ENCODE measurements at places on chromosomes 5 and 9.

GRCh38 chr9:113151696-113152630 lies 1.2 kb downstream of the SLC31A2 start:
- peak; percentile 26 for DNase-seq

GRCh38 chr9:131405428-131405827 lies 11.5 kb downstream of the PRRC2B start:
- DNase-seq = peak; percentile 77

DNA sequence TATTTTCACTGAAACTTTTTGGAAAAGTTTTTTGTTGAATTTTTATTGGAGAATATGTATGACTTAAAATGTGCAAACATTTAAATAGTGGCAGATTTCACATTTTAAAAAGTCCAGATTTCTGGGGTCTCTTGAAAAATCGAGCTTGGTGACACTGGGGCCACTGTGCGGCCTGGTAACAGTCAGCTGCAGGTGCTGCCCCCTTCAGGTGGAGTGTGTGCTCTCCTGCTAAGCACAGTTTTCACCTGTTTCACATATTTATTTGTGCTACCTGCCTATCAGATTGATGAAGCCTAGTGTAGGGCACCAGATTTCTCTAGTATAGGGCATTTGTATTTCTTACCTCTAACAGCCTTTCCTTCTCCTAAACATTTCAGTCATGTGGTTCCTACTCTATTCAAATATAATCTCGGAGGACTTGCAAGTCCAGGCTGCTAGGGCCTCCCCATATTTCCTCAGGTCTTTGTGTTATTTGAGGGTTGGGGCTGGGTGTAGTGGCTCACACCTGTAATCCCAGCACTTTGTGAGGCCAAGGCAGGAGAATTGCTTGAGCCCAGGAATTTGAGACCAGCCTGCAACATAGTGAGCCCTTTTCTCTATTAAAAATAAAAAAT lies 95.8 kb upstream of the KLF9 start:
- DNase-seq = no peak

GRCh38 chr9:3740690-3741419 lies 215.1 kb upstream of the RFX3 start:
- DNase-seq = no peak

GRCh38 chr5:150146862-150147601 lies 8.6 kb downstream of the PDGFRB start:
- no peak for DNase-seq

DNA sequence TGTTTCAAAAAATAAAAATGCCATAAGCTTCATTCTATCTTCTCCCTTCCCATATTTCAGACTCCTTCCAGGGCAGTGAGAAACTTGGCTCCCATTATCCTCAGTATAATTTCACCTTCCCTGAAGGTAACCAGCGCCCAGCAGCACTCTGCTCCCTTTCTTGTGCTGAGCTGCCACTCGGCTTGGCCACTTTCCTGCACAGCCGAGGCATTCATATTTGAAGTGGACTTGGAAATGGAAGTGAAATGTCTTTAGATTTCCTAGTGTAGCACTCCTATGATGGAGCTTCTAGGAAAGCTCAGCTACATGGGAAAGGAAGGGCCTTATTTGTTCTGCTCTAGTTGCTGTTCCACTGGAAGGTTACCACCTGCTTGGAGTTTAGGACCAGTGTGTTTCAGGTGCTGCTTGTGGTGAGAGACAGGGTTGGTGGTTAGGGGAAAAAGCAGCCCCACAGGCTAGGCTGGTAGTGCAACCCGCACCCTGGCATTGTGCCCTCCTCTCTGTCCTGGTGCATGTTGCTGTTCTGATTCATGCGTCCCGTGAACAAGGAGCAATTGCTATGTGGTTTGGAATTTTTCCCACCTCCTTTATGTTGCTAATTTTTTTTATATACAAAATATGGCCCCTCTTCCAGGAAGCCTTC lies 53.8 kb downstream of the RAD23B start:
- DNase-seq = no peak

GRCh38 chr9:110207071-110207641 lies 803 bp downstream of the C9orf152 start:
- DNase-seq = no peak

GRCh38 chr9:87740209-87740608 lies 14.3 kb downstream of the CTSL start:
- no peak for DNase-seq

GRCh38 chr5:175344331-175345195 lies 99.4 kb downstream of the DRD1 start:
- no peak for DNase-seq

GRCh38 chr5:150734579-150735384 lies 24.0 kb downstream of the DCTN4 start:
- no peak for DNase-seq

- no peak for DNase-seq
Observed at GRCh38 chr5:78649861-78650496, 1.4 kb upstream of the LHFPL2 start.

DNA sequence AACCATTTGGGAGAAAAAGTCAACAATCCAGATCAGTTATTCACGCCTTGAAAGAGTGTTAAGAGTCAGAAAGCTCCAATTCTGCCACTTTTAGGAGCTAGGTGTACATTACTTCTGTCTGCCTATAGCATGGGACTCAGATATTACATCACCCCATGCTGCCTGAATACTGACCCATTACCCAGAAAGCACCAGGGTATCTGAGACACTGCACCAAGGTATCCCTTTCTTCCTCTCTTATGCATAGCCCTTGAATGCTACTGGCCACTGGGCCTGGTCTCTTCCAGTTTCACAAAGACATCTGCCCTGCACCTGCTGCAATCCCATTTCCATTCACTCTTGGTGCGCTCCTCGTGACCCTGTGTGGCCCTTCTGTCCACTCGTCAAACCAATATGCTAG lies 2.6 kb downstream of the STRBP start:
- no peak for DNase-seq

DNA sequence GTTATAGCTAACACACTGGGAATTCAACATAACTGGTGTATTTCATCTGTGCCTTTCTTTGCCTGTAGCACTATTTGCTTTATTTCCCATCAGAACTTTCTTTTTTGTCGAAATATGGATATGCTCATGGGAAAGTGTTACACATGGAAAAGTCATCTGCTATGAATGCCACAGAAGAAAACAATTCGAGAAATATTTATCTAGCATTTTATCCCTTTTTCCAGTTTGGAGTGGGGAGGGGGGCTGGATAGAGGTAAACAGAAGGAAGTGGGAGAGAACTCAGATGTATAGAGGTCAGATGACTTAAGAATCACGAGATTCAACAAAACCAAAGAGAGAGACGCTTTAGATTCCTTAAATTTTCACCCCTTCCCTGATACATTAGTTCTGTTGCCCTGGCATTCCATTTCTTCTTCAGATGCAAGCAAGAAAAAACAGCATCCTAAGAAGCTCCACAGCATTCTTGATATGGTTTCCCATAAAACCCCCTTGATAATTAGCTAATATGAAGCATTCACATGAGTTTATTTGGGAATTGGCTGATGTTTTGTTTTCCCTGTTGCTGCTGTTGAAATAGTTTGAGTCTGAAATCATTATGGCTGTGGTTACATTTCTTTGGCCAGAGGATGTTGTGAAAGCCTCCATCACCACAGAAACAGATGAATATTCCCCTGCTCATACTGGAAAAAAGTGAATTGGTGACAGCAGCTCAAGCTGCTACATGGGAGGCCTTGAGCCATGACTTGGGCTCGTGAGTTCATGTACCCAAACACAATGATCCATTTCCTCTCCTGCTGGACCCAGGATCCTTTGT lies 335.8 kb upstream of the DAB2 start:
- DNase-seq = no peak

DNA sequence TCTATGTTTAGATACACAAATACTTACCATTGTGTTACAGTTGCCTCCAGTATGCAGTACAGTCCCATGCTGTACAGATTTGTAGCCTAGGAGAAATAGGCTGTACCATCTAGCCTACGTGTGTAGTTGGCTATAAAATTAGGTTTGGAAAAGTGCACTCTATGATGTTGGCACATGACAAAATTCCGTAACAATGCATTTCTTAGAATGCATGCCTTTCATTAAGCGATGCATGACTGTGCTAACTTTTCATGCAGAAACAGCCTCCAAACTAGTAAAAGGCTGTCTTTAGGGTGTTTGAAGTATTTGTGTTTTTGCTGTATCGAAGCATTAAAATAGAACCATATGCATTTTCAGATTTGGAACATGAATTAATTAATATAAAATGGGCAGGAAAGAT lies 157.9 kb downstream of the RMI1 start:
- no peak for DNase-seq

DNA sequence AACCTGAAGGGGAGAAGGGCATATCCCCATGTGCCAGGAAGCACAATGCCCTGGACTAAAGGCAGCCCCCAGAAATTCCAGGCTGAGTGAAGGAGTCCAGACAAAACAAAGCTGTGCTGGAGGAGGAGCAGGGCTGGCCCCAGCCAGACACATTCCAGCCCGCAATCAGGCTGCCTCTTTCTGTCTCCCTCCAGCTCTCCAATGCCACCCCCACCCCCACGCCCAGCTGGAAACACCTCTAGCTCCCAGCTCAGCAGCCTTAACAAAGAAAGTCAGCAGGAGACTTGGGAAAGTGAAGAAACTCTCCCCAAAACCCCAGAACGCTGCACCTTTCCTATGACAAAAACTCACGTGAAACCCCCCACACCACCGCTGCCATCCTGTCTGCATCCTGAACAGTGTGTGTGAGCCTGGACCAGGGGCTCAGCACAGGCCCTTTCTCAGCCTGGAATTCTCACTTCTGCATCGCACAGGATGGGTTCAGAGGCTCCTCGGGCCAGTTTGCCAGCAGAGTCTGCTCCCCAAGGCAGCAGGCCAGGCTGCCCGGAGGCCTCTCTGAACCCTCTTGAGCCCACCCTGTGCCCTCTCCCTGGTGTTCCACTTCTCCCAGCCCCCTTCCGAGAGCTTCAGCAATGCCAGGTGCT lies 96.2 kb upstream of the ICE1 start:
- DNase-seq = no peak

DNA sequence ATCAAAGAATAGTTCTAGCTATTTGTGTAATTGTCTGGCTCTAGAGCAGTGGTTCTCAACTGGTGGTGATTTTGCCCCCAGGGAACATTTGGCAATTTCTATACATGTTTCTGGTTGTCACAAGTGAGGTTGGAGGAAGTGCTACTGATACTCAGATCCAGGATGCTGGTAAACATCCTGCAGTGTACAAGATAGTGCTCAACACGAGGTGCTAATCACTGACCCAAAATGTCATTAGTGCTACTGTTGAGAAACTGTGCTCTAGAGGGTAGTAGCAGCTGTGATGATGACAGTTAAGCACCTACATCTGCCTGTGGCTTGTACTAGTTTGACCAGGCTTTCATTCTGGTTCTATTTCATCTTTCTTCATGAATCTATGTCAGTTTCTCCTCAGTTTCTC lies 22.1 kb downstream of the LRRC19 start:
- no peak for DNase-seq

DNA sequence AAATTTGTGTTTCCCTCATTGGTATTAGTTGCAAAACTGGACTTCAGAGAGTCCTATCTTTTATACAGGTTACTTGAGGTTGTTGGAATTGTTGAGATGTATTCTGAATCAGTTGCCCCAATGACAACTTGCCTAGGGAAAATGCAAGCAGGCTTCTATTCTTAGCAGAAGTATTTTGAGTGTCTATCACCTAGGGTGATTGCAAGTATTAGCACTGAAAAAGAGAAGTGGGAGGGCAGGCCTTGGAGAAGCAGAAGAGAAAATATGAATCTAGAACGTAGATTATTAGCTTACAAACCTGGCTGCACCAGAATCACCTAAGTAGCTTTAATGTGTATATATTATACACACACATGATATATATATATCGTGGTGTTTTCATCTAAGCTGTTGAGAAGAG lies 43.2 kb downstream of the ADAMTS12 start:
- DNase-seq = no peak

- peak; percentile 57 for DNase-seq
Observed at GRCh38 chr5:16508730-16509531, 43.3 kb upstream of the ZNF622 start.

- no peak for DNase-seq
Observed at GRCh38 chr5:93681432-93681831, 60.0 kb downstream of the POU5F2 start.

DNA sequence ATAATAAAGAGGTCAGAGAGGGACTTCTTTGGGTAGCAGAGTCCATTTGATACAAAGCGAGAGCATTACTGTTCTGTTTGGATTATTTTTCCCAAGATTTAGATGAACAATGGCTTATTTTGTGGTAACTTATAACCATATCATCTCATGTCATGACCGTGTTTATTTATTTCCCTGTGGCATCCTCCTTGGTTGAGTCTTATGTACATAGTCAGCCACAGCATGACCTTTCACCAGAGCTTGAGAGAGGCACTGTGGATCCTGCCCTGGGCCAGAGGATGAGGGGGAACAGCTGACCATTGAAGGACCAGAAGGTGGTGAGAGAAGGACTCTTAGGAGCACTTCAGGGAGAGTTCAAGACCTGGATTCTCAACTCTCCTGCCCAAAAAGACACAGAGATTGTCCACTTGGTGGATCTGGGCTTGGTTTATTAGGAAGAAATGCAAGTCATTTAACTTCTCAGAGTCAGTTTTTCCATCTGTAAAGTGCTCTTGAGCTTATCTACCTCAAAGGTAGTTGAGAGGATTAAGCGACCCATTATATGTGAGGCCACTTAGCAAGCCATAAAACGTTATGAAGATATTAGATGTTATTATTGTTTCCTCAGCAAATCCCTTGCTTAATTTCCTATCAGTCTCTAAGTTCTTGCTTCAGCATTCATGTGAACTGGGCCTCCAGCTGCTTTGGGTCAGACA lies 51.4 kb downstream of the PPIC start:
- DNase-seq = no peak

- DNase-seq = no peak
Observed at GRCh38 chr9:36592801-36593583, 20.3 kb downstream of the MELK start.

DNA sequence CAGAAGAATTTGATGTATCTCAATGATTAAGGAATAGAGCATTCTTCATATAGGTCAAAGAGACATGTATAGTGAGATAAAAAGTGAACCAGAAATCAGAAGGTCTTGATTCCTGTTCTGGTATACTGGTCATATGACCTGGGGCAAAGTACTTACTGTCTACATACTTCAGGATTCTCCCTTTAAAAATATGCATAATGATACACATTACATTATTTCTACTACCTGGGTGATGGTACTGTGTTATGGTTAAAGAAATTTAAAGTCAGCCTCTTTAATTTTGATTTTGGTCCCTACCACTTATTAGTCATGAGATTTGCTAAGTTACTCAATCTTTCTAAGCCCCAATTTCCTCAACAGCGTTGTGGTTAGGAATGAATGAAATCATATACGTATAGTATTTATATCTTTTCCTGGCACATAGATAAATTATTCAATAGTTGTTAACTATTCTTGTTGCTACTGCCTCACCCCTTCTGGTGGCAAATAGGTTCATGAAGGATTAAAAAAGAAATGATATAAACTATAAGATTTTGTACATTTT lies 984.1 kb downstream of the TLE4 start:
- no peak for DNase-seq

All from ecto neural progenitor cell (in vitro differentiated cells).